Umbilical cord (tissue), 2 donors: ENCODE measurements at places on chromosomes 13 and 19.

DNA sequence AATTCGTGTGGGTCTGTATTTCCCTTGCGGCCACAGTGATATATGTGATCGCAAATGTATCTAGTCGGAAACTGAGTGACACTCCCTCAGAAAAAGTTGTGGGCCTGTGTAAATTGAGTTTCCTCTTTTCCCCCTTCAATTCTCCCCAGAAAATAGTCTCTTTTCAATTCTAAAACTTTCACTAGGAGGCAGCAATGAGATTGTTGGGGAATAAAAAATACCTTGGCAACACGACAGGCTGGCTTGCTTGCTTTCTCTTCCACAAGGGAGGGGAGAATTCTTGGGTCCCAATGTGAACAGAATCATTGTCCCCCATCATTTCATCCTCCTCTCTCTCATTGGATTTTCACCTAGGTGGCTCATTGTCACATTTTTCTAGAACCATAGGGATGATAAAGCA is 3.7 kb upstream of the SOX21 start:
- DNase-seq, result no peak

DNA sequence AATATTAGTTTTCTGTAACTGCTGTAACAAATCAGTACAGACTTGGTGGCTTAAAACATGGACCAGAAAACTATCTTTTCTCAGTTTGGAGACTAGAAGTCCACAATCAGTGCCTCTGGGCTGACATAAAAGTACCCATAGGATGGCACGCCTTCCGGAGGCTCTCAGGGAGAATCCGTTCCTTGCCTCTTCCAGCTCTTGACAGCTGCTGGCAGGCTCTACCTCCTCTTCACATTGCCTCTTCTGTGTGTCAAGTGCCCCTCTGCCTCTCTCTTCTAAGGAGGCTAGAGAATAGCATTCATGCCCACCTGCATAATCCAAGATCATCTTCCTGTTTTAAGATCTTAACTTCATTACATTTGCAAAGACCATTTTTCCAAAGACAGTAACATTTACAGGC is 1194.2 kb downstream of the EFNB2 start:
- DNase-seq, result no peak

- DNase-seq, result peak; percentile 59
Measured at GRCh38 chr19:56110515-56111448, 10.3 kb downstream of the ZNF787 start.

DNA sequence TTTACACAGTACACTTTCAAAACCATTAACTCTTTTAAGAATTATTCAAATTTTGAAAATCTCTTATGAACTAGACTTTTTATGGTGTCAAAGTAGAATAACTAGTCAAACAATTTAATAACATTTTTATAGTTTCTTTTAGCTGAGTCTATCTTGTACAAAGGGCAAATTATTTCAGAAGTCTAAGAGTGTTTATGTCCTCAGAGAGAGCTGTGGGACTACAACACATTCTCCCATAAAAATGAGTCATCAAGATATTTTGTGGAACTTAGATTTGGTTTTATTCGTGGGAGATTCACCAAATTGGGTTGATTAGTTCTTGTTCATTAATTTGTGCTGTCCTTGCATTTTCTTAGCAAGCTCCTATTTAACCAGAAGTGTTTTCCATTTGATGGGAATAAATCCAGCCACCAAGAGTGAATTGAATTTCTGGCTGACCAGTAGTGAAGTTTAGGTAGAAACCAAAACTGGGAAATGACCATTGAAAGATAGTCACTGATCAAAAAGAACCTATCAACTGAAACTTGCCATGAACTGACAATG is 291.0 kb downstream of the DLEU7 start:
- DNase-seq, result no peak

GRCh38 chr13:30803749-30804148 is 68.4 kb downstream of the ALOX5AP start:
- no peak for DNase-seq
